Putamen (tissue), 1 donor: ENCODE measurements at places on chromosomes 3 and 15.
A peak's percentile ranks its signal among the peaks of the same experiment; 100 is the strongest.

GRCh38 chr3:32882189-32882588, 64.4 kb downstream of the TRIM71 start:
- DNase-seq, result no peak

DNA sequence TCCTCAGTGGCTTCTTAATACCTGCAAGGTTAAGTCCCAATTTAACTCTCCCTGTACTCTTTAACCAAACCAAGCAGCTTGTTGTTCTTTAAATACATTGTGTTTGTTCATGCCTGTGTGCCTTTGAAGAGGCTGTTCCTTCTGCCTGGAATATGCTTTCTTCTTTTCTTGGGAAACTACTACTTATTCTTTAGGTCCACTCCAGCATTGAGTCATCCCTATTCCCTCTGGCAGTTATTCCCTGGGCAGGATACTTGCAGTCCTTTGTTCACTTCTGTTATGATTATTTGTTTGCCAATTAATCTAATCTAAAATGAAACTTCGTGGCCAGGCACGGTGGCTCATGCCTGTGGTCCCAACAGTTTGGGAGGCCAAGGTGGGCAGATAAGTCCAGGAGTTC, 139.3 kb downstream of the ZNF609 start:
- no peak for DNase-seq

DNA sequence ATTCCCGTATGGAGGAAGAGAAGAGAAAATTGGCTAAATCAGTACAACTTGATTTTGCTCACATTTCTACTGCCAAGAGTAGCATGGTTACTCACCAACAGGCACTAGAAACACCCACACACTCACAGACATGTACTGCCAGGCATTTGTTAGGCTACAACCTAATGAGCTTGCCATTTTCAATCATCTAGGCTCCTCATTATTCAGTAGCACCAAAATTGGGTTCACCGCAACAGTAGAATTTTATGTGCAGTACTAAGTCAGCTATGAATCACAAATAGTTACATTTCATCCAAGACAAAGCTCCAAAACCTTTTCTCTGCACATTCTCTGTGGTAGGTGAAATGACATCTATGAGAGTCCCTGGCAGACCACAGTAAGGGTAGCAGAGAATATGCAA, 15.0 kb upstream of the THUMPD3 start:
- no peak for DNase-seq

GRCh38 chr15:28977377-28978010, 91.7 kb downstream of the APBA2 start:
- DNase-seq, result peak; percentile 90

GRCh38 chr3:74592359-74592758, 22.1 kb downstream of the CNTN3 start:
- DNase-seq, result no peak

DNA sequence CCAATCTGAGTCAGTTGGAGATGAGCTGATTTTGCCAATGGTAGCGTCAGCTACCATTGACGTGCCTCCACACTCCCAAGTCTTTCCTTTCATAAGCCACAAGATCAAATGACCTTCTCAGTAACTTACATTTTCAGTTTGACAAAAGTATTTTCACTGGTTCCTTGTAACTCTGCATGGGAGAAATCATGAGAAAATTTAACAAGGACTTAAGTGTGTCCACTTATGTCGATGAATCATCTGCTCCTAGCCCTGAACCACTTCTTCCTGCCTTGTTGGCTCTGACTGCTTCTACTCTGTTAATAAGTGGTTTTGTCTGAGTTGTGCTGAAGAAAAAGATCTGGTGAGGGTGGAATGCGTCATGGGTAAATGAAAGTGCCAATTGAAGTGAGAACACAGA, 101.2 kb downstream of the NFKBIZ start:
- DNase-seq, result no peak

DNA sequence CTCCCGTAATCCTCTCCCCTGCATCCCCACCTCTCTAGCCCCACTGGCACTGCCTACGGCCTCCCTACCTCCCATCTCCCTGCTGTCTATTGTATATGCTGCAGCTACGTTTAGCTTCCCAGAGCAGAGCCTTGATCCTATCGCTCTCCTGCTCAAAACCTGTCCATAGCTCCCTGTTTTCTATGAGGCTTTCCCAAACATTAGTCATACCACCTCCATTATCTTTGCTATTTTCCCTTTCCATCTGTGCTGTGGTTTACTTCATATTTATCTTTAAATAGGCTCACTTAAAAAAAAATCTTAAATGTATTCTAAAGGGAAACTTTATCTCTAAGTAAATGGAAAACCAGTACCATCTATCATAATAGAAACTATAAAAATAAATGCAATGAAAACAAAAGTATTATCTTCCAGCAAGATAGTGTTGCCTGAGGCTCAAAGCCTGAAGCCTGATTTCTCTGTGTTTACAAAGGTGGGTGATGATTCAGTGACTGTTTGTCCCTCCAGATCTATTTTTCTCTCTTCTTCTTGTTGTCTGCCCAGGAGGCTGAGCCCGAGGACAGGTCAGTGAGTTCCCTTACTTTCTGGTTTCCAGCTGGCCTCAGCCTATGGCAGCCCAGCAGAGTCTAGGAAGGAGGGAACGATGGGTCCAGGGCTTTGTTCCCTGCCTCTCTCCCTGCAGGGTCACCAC, 397.1 kb upstream of the CFAP20DC start:
- DNase-seq, result no peak

GRCh38 chr3:143188881-143189280, 69.3 kb downstream of the CHST2 start:
- no peak for DNase-seq

DNA sequence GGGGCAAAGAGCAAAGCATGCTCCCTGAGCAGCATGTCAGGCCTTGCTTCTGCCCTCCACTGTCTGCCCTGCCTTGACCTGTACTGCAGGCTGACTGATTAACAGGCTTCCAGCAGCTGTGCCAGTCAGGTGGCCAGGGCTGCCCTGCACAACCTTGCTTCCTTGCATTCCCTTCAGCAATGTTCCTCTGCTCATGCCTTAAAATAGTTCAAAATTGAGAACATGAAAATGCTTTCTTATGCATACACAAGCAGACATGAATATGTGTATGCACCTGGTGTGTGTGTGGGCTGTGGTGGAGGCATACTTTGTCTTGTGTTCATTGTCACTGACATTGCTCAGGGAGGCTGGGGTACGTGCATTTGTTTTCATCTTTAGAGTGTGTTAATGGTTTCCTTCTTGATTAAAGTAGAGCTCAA, 1.2 kb upstream of the SLC22A13 start:
- no peak for DNase-seq

GRCh38 chr15:57296473-57297162, 79.7 kb upstream of the CGNL1 start:
- DNase-seq, result no peak

- no peak for DNase-seq
Measured at GRCh38 chr3:70011582-70011981, 12.0 kb downstream of the SAMMSON start.

- DNase-seq, result no peak
Measured at GRCh38 chr3:128133273-128133883, 9.8 kb upstream of the RUVBL1 start.

DNA sequence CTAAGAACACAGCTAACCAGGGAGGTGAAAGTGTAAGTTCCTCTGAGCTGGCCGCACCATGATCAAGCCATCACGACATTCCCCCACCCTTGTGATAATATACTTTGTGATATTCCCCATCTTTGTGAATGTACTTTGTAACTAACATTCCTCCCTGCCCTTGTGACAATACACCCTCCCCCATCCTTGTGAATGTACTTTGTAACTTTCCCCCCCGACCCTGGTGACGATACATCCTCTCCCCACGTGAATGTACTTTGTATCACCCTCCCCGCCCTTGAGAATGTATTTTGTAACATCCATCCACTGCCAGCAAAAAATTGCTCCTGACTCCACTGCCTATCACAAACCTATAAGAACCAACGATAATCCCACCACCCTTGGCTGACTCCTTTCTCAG, 20.2 kb upstream of the OR5H6 start:
- DNase-seq, result no peak

- DNase-seq, result no peak
Measured at GRCh38 chr3:18466136-18466535, 41.0 kb upstream of the SATB1 start.

DNA sequence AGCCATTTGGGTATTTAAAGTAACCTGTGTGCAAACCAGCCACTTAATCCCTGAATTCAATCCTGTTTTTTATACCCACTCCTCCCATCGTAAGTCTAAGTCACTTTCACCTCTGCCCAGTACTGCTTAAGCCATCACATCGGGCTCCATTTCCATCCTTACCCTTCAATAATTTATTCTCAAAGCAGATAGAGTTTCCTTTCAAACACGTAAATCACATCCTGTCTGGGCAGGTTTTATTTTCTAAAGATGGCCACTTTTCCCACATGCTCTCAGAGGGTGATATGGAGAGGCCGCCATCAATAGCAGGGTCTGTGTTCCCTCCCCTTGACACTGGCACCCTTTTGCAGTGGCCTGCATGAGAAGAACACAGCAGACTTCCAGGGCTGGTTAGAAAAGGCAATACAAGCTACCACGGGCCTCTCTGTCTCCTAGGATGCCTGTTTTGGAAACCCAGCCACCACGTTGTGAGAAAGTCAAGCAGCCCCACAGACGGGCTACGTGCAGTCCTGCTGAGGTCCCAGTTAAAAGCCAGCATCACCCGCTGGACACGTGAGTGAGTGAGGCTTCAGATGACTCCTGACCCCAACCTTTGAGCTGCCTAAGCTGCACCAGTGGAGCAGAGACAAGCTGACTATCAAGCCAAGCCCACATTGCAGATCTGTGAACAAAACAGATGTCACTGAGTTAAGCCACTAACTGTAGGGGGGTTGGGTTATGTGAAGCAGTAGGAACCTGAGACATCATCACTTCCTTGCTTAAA, 241.8 kb upstream of the SLCO3A1 start:
- no peak for DNase-seq

DNA sequence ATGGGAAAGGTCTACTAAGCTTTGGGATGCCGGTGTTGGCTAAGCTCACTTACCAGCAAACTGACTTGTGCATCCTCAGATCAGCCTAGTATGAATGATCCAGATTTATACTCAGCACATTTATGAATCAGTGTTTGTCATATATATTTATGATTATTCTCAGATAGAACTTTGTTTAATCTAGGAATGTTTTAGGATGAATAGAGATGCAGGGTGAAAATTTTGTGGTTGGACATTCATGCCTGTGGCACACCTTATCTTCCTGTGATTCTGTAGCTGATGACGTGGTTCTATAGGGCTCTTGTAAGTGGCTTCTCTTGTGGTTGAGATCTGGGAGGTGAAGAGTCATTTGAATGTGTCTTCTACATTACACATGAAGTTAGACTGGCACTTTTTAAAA, 11.4 kb downstream of the CDIN1 start:
- no peak for DNase-seq

GRCh38 chr15:36924034-36924433, 176.3 kb downstream of the MEIS2 start:
- no peak for DNase-seq

DNA sequence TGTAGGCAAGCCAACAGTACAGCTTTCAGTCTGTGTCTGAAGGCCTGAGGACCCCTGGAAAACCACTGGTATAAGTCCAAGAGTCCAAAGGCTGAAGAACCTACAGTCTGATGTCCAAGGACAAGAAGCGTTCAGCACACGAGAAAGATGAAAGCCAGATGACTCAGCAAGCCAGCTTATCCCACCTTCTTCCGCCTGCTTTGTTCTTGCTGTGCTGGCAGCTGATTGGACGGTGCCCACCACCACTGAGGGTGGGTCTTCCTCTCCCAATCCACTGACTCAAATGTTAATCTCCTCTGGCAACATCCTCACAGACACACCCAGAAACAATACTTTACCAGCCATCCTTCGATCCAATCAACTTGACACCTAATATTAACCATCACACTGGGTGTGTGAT, 59.0 kb upstream of the PDZRN3 start:
- DNase-seq, result no peak

GRCh38 chr15:65333856-65334255, 29.4 kb downstream of the RNU5B-1 start:
- DNase-seq, result no peak

DNA sequence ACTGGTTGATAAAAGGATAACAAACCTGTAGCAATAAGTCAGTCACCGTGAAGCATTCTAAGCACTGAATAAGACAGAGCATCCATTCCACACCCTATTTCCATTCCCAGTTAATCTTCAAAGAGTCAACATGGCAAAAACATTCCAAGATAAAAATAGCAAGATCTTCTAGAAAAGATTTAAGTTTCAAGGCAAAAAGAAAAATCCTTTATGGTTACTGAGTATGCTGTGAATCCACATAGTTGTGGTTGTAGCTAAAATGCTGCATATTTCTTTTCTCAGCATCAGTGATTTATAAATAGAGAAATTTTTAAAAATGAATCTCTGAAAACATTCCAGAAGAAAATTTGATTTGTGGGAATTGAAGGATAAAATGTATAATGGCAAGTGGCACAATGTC, 21.1 kb downstream of the GAP43 start:
- DNase-seq, result no peak

GRCh38 chr3:66498687-66499621, 1.9 kb downstream of the LRIG1 start:
- no peak for DNase-seq

- DNase-seq, result peak; percentile 49
Measured at GRCh38 chr15:92807971-92808571, 92.1 kb upstream of the CHD2 start.

DNA sequence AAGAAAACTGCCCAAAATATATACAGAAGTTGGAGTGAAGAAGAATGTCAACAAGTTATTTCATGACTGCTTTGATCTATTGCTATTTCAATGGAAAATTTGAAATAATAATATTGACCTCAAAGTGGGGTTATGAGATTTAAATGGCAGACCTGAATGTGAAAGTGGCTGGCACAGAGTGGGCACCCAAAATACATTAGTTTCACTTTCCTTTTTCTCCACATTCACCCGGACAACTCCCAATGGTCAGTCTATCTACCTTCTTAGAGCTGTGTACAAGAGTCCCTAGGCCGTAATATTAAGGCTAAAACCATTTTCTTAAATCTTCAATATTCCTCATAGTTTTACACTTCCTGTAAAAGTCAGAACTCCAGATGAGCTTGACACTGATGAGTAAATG, 61.6 kb upstream of the ETV5 start:
- DNase-seq, result no peak

DNA sequence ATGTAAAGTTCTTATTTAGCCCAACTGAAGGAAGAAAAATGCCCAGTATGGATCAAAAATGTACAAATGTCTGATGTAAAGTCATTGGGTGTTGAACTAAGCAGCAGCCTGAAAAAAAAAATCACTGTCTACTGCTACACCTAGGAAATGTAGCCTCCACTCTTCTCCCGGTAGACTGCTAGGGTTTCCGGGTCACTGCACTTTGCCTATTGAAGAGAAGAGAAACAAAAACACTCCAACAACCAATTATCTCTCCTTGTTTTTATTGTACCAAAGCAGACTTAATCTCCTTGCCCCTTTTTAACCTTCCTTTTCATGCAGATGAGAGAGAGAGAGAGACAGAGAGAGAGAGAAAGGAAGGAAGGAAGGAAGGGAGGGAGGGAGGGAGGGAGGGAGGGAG, 140.2 kb upstream of the SETMAR start:
- no peak for DNase-seq

- no peak for DNase-seq
Measured at GRCh38 chr3:136546720-136547119, 205.5 kb downstream of the STAG1 start.
